ENCODE measurements at places on chromosomes 6 and 20.

- peak; percentile 4 for DNase-seq
Measured at GRCh38 chr6:72218125-72218524, 331.8 kb downstream of the RIMS1 start.

DNA sequence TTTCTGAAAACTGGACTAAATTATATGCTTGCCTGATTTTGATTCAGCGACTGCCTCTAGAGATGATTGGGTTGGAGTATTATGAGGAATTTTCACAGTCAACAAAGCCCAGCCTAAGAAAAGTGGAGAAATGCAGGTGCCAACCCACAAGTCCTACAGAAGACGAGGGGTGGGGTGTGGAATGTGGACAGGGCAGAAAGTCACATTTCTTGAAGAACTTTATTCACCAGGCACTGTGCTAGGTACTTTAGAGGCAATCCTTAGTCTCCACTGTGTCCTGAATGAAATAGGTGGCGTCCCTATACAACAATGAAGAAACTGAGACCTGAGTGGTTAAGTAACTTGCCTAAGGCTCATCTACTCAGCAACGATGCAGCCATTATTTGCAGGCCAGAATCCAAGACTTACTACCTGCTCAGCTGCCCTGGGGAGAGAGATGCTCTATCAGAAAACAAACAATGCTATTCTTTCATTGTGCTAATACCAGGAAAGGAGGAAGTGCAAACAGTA is 106.3 kb downstream of the RNF144B start:
- no peak for DNase-seq

GRCh38 chr6:44495036-44495901 is 107.8 kb downstream of the CDC5L start:
- DNase-seq, result no peak

DNA sequence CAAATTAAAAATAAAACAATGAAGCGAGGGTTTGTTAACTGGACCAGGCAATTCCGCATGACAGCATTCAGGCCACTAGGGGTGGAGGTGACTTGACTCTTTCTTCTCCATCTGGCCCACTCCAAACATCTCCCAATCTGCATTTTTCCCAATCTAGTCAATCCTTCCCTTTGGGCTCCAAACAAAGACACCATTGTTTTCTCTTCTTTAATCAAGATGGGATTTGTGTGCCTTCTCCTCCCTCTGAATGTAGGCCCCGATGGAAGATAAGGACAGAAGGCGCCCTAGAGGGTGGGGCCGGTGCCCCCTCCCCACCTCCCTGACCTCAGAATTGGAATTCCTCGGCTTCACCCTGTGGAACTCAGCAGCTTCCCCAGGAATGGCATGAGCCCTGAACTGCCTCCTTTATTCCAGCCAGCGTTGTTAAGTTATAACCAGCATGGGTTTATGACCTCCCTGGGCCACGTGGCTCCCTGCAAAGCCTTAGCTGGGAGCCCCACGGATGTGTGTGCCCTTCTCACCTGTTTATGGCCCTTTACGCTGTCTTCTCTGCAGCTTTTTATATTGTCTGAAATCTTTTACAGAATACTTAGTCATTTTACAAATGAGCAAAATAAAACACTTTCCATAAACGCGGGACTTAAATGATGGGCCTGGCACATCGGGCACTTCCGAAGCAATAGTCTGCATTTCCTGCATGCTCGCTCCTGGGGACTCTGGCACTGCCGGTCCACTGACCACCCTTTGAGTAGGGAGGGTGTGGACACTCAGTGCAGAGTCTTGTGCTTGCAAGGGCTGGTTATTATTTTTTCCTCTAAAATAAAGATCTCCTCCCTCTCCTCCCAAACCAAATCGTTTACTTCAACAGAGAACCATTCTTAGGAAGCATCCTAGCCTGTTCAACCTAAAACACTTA is 24.5 kb downstream of the OVOL2 start:
- DNase-seq, result peak; percentile 53

DNA sequence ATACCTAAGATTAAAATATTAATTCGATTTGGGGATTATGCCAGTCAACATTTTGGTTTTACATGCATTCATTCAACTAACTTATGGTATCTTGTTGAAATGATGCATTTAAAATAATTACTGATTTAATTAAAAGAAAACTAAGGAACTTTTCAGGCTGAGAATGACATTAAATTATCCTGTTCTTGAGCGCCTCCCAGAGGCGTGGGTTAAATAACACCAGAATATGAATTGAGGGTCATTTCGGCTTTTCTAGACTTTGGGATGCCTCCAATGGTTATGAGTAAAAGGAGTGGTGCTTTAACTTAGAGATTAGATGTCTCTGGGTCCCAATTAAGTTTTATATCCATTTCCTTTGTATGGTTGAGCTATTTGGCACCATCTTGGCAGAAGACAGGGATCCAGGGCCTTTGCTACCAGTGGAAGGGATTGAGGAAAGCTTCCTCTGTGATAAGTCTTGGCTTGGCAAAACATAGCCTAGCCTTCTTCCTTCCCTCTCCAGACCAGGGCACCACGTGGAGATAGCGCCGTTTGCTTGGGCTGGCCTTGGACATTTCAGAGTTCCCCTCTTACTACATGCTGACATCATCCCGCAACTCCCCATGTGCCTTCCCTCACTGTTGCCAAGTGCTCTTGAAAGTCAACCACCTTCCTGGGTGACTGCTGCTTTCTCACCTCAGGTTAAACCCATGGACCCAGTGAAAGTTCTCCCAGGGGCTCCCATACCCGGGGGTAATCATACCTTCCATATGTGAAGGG is 28.7 kb downstream of the GNAS start:
- DNase-seq, result no peak

All from SW480 (cell line).